Effector memory CD8-positive, alpha-beta T cell (primary cell): ENCODE measurements at places on chromosomes 3 and 15.

- no peak for DNase-seq
Observed at GRCh38 chr3:146569314-146569713, 24.9 kb upstream of the PLSCR1 start.

DNA sequence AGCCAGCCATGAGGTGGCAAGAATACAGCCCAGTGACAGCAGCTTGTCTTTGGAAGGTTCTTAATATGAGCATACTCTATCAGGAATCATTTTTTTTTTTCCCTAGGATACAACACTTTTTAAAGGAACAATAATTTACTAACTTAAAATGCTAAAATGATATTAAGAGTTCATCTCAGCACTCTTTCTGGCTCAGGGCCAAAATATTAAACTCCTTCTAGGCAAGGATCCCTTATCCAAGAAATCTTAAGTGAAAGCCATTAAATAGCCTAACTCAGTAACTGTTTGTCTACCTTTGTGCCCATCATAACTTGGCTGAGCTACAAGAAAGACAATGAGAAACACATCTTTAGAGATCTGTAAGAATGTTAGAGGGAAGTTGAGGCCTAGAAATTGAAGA is 529.5 kb upstream of the TGFBR2 start:
- DNase-seq, result no peak

GRCh38 chr15:37099319-37100108 is 835 bp downstream of the MEIS2 start:
- DNase-seq, result no peak

- no peak for DNase-seq
Observed at GRCh38 chr15:31396881-31397560, 70.4 kb downstream of the KLF13 start.

- DNase-seq, result no peak
Observed at GRCh38 chr15:43134157-43134635, 810 bp downstream of the TMEM62 start.

- no peak for DNase-seq
Observed at GRCh38 chr3:26271848-26272247, 350.7 kb upstream of the LRRC3B start.

DNA sequence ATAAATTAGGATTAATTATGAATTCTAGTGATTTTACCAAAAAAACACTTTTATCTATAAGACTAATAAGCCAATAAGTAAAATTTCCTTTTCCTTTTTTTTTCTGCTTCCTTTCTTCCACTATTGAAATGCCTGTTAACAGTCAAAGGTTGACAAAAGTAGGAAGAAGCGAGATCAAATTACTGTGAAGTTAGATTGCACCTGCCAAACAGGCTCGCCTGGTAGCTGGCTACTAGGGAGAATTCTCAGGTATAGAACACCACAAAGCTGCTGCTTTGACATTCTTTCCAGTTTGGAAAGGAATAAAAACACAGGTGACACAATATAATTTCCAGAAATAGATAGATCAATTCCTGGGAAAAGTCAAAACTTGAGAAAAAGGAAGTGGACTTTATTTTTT is 749.0 kb downstream of the NSUN3 start:
- DNase-seq, result no peak

DNA sequence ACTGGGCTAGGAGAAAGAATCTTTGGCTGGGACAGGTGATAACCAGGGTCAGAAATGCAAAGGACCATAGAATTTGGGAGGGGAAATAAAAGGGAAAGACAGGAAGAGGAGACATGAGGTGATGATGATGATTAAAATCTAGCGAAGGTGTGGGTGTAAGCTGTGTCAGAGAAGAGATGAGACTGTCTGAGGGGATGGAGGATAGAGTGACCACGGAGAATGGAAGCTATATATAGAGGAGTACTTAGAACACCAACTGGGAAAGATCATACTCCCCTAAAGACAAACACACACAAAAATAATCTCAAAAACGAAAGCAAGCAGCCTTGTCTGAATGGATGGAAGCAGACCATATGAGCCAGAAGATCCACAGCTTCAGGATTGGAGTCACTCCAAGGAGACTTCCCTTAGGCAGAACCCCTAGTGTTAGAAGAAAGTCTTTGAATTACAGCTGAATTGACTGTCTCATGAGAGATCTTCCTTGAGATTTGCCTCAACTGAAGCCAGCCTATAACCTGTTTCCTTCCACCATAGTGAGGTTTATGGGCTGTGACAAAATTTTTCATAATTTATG is 115.2 kb upstream of the DAZL start:
- no peak for DNase-seq

DNA sequence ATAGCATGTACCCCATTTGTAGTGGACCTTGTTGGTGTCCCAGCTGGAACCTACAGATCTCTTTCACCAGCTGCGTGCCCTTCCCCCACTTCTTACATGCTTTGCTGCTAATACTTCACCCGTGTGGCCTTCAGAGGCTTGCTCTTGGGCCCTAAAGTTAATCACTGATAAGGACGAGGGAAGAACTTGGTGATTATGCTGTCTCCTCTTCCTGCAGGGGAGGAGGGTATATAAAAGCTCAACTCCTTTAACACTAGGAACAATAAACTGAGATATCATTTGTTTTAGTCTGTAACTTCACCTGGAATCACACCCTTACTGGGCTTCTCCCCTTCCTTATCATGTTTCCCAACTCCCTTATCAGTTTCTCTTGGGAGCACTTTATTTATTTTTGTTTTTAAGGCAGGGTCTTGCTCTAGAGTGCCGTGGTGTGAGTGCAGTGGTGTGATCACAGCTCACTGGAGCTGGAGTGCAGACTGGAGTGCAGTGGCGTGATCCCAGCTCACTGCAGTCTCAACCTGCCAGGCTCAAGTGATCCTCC is 43.2 kb upstream of the PIK3R4 start:
- DNase-seq, result no peak

DNA sequence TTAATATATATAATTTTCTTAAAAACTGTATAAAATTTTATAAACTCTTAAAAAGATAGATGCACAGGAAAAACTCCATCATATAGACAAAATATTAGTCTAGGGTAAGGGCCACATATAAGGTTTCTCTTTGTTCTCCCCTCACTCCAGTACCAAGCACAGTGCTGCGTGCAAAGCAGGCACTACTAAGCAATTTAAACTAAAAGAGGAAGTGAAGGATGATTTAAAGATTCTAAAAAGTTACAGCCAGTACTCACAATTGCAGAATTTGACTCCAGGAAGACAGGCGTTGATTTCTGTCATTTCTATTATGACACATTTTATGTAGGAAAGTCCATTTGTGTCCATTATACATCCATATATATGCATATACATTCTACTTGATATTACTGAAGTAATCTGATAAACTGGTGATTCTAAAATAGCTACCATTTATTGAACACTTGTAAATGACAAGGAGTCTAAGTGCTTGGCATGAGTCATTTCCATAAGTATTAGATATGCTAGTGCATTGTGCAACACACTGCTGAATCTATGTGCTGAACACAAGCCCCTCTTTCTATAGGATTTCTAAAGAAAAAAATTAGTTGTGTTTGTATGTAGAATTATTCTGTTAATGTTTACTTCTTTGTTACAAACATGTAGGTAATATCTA is 785.5 kb upstream of the ARRDC4 start:
- DNase-seq, result no peak

DNA sequence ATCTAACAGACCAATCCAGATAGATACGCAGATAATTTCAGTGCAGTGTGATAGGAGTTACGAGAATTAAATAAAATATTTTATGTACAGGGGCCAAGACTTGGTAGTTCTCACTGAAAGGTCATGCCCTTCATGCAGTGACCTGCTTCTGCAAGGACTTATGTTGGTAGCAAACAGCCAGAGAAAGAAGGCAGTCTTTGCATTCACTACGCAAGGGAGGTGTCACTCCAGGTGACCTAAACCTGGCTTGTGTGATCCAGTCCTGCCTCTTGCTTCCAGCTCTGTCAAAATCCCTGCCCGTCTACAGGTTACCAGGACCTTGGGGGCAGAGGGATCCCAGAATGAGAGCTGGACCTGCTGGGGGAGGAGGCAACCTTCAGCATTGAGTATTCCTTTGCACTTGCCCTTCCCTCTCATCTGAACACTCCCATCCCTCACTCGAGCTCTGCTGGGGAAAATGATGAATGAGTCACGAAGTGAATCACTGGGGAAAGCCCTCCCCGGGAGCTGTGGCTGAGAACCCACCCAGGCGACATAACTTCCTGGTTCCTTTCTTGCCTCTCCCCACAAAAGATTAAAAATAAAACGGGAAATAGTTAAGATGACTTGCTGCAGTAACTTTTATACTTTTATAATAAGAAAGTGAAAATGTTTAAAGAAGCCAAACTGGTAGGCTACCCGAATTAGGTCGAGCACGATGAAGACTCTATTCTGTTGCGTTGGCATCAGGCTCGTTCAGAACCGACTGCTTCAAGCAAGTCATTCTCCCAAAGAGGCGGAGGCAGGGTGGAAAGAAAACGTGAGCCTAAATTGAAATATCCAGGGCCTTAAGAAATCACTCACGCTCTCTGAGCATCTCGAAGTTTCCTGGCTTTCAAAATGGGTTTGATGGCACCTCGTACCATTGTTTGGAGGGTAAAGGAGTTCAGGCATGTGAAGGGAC is 216.1 kb downstream of the SLCO3A1 start:
- DNase-seq, result no peak

GRCh38 chr3:6119367-6119766 is 741.5 kb upstream of the GRM7 start:
- no peak for DNase-seq

GRCh38 chr3:43005981-43006380 is 26.9 kb downstream of the GASK1A start:
- no peak for DNase-seq

DNA sequence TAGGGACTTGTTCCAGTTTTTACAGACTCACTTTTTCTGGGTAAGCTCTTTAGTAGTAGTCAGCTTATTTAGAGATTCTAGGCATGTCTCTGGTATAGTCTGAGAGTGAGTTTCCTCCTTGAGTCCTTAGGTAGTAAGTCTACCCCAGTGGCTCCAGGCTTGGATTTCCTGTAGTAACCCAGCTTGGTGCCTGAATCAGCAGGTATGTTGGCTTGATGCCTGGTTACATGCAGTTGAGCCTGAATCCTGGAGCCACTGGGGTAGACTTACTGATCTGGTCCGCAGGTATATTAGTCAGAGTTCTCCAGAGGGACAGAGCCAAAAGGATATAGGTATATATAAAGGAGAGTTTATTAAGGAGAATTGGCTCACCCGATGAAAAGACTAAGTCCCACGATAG is 85.8 kb upstream of the RBMS3 start:
- no peak for DNase-seq

DNA sequence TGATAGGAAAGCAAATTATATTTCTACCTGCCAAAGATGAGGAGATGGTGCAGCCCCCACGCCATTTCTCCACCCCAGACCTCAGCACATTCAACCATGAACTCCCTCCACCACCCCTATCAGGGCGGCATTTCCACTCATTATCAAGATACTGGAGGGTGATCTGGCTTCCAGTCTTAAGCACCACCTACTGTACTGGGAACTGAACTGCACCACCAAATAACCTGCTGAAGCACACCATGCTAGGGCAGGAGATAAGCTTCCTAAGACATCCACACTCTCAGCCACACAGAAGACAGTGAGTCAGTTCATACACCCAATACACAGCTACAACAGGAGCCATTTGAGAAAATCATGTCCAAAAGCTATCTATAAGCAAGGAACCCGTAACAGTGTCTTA is 98.8 kb downstream of the FGF7 start:
- DNase-seq, result no peak

- DNase-seq, result no peak
Observed at GRCh38 chr3:30231277-30232141, 374.9 kb upstream of the TGFBR2 start.

DNA sequence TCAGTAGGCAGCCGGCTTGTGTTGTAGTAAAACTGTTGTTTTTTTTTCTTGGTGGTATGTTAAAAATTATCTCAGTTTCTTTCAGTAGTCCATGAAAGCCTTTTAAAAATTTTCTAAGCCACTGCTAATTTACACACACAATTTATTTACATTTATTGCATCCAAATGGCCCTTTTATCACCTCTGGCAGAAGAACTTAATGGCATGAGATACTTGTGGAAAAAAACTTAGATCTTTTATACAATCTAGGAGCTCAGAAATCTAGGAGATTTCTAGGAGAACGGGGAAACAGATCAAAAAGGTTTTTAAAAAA is 1.4 kb downstream of the PPP2R3A start:
- DNase-seq, result no peak

GRCh38 chr3:192258721-192259120 is 468.6 kb downstream of the FGF12 start:
- DNase-seq, result no peak

DNA sequence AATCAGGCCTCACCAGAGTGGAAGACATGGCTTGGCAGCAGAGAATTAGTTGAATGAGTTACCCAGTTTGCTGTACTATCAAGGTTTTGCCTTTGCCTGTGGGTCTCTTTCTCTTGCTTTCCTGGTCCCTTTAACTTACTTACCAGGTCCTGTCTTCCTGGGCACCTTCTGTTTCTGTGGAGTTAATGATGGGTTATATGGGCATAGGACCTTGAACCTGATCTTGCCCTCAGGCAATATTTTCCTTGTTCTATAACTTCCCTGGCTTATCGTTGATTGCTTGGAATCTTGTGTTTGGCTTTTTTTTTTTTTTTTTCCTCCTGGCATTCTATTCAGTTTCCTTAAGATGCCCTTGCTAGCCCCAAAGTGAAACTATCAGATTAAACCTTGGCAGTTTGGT is 106.8 kb downstream of the HHLA2 start:
- DNase-seq, result no peak

DNA sequence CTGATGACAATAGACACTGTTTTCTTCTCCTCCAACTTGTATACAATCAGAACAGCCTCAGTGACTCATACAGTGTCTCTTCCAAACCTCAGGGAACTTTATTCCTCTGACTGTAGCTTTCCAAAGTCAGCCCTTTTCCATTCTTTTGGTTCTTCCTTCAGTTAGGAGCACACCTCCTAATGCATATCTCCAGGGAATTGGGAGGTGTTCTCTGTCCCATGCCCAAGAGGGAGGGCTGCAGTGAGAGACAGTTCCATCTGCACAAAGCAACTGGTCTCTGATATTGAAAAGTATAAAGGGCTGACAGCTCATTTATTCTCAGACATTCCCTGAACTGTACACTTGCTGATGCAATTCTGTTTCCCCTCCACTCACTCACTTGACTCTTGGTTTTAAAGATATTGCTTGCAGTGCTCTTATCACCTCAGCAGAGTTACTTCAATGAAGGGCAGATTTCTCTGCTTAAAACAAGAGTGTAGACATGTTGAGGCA is 337.8 kb upstream of the TBC1D5 start:
- no peak for DNase-seq
